Adrenal gland (tissue), 19 donors: ENCODE measurements at places on chromosomes 13 and 19. TPM values are rescaled to one million over a fixed set of nuclear protein-coding genes. Genes with fewer than 3 reads are reported as not detected.

Gene CFAP97D2
- total RNA-seq, result not detected

Gene DPF1
- total RNA-seq, result 0.37 TPM

DNA sequence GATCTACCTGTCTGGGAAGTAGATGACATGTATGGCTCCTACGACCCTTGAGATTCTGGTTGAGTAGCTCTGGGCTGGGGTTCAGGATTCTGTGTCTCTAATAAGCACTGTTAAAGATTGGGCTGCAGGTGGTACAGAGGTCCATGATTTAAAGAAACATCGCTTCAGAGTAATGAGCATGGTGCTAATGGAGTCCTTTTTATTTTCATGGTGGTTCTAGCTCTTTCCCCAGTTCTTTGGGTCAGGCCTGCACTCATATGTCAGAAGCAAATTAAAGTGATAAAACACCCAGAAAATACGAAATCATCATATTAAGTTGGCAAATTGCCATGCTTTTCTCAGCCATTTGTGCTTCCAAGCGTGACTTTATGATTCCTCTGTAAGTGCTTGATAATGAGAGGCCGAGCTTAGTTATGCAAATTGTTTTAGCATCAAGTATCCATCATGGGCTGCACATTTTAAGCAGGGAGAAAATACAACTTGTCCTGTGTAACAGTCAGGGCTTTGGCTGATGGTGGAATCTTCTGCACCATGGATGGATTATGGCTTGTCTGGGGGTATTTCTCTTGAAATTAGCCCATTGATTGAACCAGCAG lies 45.1 kb downstream of the MTUS2 start:
- no peaks in the 10 kb centered on the region for H3K36me3 ChIP-seq
- no peak overlapping the region for H3K4me3 ChIP-seq
- H3K4me1 ChIP-seq, result no peaks in the 10 kb centered on the region
- H3K27me3 ChIP-seq, result no peaks in the 10 kb centered on the region
- no peak for DNase-seq

DNA sequence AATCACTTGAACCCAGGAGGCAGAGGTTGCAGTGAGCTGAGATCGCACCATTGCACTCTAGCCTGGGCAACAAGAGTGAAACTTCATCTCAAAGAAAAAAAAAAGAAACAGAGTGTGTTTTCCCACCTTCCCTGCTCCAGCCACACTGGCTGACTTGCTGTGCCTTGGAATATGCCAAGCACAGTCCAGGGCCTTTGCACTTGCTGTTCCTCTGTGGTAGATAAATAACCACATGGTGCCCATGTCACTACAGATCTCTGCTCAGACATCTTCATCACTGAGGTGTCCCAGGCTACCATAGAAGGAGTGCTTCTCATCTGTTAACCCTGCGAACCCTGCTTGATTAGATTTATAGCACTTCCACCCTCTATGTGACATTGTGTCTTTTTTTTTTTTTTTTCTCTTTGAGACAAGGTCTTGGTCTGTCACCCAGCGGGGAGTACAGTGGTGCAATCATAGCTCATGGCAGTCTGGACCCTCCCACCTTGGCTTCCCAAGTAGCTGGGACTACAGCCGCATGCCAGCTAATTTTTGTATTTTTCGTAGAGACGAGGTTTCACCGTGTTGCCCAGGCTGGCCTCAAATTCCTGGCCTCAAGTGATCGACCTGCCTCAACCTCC lies 10.4 kb downstream of the SMARCA4 start:
- H3K27me3 ChIP-seq, result no peaks in the 10 kb centered on the region
- no peak overlapping the region for H3K27ac ChIP-seq
- peaks cover 7% of the 10 kb centered on the region for H3K4me1 ChIP-seq
- DNase-seq, result no peak
- no peaks in the 10 kb centered on the region for H3K36me3 ChIP-seq

GRCh38 chr13:47310401-47310800 lies 413.5 kb upstream of the HTR2A start:
- no peaks in the 10 kb centered on the region for H3K36me3 ChIP-seq
- H3K4me3 ChIP-seq, result no peak overlapping the region
- H3K4me1 ChIP-seq, result no peaks in the 10 kb centered on the region
- H3K27ac ChIP-seq, result no peak overlapping the region

- DNase-seq, result no peak
- H3K4me3 ChIP-seq, result no peak overlapping the region
- no peaks in the 10 kb centered on the region for H3K27me3 ChIP-seq
- H3K27ac ChIP-seq, result no peak overlapping the region
- no peaks in the 10 kb centered on the region for H3K36me3 ChIP-seq
These were observed 24.2 kb downstream of the NEK5 start for GRCh38 chr13:52104624-52105023.

DNA sequence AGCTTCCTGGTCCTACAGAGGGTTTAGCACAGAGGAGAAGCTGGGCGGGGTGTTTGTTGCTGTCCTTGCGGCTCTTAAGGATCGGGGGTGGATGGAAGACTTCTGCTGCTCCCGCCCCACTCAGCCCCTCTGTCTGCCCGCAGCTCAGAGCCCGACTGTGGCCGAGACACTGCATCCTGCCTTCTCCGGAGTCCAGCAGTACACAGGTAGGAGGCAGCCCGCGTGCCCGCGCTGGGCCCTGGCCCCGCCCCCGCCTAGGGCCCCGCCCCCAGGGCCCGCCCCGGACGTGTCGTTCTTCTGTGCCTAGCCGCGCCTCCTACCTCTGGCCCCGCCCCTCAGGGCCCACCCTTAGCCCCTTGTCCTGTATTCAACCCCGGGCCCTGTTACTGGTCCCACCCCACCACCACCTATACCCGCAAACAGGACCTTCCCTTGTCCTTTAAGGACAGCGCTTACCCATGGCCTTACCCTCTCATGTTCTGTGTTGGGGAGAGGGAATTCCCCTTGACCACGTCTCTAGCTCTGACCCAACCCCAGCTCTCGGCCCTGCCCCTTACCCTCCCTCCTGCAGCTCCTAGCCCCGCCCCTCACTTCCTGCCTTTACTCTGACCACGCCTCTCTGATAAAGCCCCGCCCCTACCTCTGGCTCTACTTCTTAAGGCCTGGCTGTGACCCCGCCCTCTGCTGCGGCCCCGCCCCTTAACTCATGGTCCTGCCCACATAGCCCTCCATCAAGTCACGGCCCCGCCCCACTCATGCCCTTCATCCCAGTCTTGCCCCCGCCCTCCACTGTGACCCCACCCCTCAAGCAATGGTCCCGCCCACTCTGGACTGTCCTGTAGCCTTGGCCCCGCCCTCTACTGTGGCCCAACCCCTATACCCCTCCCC lies 60.5 kb downstream of the CELF5 start:
- H3K4me1 ChIP-seq, result peaks cover 4% of the 10 kb centered on the region
- peaks cover 34% of the 10 kb centered on the region for H3K27me3 ChIP-seq
- no peak overlapping the region for H3K4me3 ChIP-seq
- H3K36me3 ChIP-seq, result no peaks in the 10 kb centered on the region
